ENCODE measurements at places on chromosomes 2 and 18.

DNA sequence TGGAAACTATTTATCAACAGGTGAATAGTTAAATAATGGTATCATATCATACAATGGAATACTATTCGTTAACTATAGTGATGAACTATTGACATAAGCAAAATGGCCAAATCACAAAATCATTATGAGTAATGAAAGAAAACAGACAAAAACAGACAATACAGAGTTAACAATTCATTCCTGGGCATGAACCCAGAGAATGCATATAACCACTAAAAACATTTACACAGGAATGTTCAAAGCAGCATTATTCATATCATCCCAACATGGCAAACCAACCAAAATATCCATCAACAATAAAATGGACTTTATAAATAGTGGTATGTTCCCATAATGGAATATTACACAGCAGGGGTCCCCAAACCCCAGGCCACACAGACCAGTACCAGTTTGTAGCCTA lies 131.2 kb upstream of the CYP1B1 start:
- no peak for DNase-seq

DNA sequence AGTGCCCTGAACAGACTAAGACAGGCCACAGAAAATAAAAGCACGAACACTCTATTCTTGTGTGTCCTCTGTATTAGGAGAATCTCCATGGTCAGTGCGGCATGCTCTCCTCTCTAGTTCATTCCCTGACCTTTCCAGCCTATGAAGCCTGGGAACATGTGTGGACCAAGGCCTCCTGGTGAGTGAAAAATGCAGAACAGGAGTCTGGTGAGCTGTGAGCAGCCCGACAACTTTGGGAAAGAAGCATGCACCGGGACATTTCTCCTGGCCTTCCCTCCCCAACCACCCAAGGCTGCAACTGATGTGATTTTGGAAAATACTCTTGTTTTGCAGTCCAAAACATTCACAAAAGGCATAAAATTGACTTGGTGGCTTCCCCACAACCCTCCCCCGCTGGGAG lies 878.3 kb upstream of the ID2 start:
- no peak for DNase-seq

DNA sequence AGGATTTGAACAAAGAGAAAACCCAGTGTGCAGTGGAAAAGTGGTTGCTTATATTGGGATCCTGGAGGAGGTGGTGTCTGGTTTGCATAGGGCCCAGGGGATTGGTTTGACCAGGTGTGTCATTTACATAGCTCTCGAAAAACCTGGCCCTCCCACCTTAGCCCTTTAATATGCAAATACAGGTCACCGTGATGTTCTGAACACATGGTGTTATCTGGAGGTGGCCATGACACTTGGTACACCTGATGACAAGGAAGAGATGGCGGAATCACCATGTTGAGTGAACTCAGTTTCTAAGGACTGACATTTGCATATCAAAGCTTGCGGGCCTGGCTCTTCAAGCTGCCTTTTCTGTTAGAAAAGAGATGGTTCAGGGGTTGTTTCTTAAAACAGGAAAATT lies 2.3 kb upstream of the NAPG start:
- DNase-seq = no peak

DNA sequence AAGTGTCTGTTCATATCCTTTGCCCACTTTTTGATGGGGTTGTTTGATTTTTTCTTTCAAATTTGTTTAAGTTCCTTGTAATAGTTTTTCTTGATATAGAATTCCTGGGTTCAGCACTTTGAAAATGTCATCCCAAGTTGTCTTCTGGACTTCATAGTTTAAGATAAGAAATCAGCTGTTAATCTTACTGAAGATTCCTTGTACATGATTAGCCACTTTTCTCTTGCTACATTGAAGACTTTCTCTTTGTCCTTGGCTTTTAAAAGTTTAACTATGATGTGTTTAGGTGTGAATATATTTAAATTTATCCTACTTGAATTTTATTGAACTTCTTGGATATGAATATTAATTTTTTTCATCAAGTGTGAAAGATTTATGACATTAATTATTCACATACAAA lies 387.2 kb upstream of the CWC22 start:
- DNase-seq = no peak

GRCh38 chr2:204340511-204340910 lies 204.8 kb upstream of the PARD3B start:
- DNase-seq = no peak

DNA sequence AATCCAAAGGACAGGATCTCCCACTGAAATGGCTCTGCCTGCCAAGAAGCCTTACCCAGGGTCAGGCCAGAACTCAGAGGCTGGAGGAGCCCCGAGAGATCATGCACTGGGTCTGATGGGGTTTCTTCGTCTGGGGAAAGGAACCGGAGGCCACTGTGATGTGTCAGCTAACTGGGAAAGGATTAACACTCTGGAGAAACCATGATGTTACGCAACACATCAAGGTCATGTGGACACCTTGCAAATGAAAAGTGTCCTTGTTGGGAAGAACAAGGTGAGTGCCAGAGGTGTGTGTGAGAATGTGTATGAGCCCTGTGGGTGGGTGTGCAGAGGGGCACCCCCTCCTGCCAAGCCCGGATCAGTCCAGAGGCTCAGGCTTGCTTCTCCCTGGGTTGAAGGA lies 86.9 kb downstream of the CRACDL start:
- DNase-seq = no peak

DNA sequence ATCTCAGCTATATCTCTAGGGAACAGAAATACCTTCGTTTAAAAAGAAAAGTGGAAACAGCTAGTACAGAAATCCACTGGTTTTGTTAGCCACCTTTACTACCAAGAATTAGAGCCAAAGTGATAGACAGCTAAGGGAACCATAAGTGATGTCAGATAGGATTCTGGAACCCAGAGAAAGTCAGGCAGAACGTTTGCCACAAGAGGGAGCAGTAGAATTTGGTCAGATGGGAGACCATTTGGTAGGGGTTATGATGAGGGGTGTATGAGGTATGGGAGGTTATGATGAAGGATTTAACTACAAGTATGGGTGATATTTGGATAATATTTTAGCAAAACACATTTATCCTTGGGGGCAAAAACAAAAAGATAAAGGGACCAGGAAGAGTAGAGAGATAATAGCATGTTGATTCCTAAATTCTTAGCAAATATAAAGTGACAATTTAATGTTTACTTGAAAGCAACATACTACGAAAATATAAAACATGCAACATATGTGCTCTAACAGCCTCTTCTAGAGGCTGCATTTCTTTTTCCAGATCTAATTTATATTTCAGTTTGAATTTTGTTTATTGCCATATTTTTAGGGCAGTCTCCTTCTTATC lies 3.3 kb downstream of the SLC8A1 start:
- no peak for DNase-seq

DNA sequence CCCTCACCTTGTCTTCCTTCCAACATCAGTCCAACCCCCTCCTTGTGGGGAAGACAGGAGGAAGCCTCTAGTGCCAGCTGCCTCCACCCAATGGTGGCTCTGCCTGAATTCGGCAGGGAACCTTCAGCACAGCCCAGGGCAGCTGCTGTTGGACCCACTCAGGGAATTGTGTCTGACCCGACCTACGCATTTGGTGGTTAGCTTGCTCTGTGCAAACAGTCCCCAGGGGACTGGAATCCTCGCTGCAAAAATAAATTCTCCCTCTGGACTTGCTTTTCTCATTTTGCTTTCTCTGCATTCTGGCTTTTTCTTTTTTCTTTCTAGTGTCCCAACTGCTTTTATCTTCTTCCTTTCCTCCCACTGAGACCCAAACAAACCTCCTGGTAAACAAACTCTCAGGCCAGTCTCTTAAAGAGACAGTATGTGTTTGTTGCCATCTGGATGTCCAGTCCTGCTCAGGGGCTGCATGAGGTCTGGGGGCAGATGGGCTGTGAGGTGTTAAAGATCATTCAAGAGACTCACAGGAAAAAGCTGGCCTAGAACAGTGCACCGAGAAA lies 137.7 kb upstream of the HAAO start:
- no peak for DNase-seq

GRCh38 chr18:64295839-64296238 lies 147.0 kb upstream of the LINC00305 start:
- no peak for DNase-seq

DNA sequence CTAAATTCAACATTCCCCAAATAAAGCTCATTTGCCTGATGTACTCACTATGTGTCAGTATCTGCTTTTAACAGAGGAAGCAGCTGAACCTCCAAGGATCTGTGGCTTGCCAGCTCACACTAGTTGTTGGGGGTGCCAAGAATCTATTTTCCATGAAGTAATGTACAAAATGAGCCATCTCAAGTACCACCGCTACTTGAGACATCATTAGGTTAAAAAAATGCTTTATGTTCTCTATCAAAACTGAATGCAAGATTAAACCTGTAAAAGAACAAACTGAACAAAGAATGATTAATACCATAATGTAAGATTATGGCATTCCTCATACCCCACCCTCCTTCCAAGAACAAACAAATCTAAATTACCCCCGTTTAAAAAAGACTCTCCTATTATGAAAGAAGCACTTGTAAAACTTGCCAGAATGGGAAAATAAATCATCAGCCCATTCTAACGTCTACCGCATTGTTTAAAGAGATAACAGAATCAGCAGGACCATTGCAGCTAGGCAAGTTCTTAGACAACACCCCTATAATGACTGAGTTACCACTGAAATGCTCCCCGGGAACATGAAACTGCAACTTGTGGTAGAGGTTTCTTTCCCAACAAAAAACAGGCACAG lies 471.6 kb downstream of the DLGAP1 start:
- no peak for DNase-seq

- no peak for DNase-seq
These were observed 138.7 kb downstream of the RNF152 start for GRCh38 chr18:61754039-61754583.

DNA sequence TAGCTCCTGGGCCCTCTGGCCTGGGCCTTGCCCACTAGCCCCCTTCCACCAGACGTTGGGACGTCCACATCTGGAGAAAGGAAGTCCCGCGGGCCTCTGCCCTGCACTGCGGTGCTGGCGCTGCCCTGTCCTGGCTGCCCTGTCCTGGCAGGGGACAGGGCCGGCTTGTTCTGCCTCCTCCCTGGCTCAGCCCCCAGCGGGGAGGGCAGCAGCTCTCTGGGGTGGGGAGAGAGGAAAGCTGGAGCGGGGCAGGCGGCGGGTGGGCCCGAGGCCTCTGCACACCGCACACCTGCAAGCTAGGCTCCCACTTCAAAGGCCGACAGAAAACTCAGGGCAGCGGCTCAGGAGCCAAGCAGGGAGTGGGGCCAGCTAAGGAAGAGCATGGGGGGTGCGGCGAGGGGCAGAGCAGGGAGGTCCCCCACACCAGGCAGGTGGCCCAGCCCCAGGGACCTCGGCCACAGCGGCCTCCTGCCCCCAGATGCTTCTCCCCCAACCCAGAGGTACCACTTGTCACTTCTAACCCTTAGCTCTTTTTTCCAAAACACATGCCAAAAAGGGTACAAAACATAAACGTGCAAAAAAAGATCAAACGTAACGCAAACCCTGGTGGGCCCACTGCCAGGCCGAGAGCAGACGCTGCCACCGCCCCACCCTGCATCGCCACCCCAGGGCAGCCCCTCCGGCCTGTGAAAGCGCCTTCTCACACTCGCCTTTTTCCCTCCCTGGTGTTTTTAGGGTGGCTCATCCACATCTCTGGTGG lies 13.5 kb downstream of the SNED1 start:
- no peak for DNase-seq

GRCh38 chr2:28997847-28998735 lies 17.0 kb downstream of the TOGARAM2 start:
- DNase-seq = no peak

DNA sequence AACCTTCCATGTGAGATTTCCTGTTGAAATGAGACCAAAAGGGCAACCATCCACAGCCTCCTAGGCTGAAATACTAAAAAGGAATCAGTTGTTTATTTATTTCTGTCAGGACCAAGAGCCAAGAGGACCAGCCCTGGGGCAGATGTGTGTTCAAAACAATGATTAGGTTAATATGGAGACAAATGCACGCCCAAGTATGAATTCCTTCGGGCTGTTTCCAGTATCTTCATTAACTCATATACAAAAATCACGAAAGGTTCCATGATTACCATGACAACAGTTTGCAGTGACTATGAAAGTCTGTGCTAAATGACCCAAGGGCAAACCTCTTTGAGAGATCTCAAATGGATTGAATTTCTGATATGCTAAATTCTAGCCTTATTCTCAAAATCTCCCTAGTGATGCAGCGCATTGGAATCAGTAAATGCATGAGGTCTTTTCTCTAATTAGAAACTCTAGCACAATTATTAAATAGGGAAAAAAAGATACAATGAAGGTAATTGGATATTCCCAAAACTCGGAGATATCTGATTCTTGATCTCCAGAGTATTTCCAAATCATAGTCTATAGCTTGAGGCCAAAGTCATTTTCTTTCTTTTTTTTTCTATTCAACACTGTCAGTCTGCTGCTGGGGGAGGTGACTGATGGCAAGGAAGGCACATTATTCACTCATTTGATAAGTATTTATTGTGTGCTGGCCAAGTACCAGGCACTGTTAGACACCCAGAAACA lies 35.6 kb downstream of the VIT start:
- DNase-seq = no peak

DNA sequence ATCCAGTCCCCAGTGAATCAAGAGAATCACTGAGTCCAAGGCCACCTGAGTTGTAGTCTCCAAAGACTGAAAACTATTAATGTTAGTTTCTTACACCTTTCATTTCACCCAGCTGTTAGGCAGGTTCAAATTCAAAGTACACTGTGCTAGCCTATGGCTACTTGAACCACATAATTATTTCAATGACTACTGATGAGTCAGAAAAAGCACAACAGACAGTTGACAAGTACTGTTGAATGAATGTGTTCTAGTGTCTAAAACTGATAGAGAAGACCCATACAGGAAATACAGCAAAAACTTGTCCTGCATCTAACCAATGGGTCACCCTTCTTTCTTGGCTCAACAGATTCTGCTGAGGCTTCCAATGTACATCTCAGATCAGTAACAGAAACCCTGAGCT lies 160.9 kb downstream of the MYO5B start:
- DNase-seq = no peak

- no peak for DNase-seq
These were observed 96.6 kb downstream of the CPO start for GRCh38 chr2:207035875-207036274.

GRCh38 chr2:82650038-82650437 lies 1809.0 kb downstream of the SUCLG1 start:
- DNase-seq = no peak

DNA sequence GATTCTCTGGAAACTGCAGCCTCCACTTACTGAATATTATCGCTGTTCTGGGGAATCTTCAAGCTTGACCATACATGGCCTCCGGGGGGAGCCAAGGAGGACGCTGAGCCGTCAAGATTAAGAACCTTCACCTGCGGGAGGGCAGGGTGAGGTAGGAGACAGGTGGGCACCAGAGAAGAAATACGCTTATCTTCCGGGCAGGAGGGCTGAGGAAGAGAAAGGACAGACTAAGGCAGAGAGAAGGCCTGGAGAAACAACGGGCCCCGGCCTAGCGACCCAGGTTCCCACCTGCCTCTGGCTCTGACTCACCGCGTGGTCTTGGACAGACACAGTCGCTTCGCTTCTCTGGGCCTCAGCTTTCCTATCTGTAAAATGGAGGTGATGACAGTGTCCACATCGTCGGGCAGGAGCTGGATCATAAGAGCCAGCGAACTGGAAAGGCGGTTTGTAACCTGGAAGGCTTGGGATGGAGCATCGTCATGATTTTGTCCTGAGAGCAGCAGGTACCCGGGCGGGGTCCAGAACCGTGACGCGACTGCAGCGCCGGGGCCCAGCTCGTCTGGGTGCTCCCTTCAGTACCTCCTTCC lies 659 bp downstream of the ZNF142 start:
- peak; percentile 5 for DNase-seq

All from stimulated activated CD8-positive, alpha-beta memory T cell treated with anti-CD3 and anti-CD28 coated beads, Interleukin-15, amount 100 ng/mL, for 4 hours (primary cell).